K562 (cell line): ENCODE measurements at places on chromosomes 3 and 15. TPM values are rescaled to one million over a fixed set of nuclear protein-coding genes. Genes with fewer than 3 reads are reported as not detected.
A peak's percentile ranks its signal among the peaks of the same experiment; 100 is the strongest.

DNA sequence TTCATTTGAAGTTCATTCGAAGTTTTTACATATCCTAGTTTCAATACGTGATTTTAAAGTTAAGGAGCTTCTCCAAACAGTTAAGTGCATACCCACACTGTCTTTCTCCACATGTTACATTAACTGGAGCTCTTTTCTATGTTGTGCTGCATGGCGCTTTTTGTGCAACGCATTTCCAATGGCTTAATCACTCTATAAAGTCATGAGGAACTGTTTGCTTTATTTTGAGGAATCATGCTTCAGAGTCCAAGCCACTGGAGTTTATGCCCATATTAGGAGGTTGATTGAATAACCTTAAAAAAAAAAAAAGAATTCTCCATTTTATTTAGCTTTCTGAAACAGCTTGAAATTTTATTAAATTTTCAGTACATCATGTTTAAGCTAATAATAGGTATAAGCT, 109.4 kb upstream of the MBNL1 start:
- H3K27me3 ChIP-seq = no peaks in the 10 kb centered on the region
- no peaks in the 10 kb centered on the region for H3K36me3 ChIP-seq
- DNase-seq = no peak
- H3K4me3 ChIP-seq = no peak overlapping the region

- no peak for DNase-seq
- H3K27ac ChIP-seq = no peak overlapping the region
- H3K27me3 ChIP-seq = no peaks in the 10 kb centered on the region
- no peaks in the 10 kb centered on the region for H3K36me3 ChIP-seq
- H3K4me1 ChIP-seq = no peaks in the 10 kb centered on the region
Measured at GRCh38 chr3:78941587-78941986, 826.2 kb downstream of the ROBO1 start.

- H3K4me1 ChIP-seq = peaks cover 10% of the 10 kb centered on the region; the same call in 2 of the 3 replicates
- no peak overlapping the region for H3K4me3 ChIP-seq
- H3K27me3 ChIP-seq = peaks cover 16% of the 10 kb centered on the region
- H3K36me3 ChIP-seq = no peaks in the 10 kb centered on the region
- DNase-seq = no peak
Measured at GRCh38 chr3:13263770-13264467, 156.2 kb downstream of the NUP210 start.

- H3K4me3 ChIP-seq = peak overlapping the region; percentile 87
- H3K4me1 ChIP-seq = peaks cover 43% of the 10 kb centered on the region
- H3K27ac ChIP-seq = peak overlapping the region; percentile 96
- H3K27me3 ChIP-seq = no peaks in the 10 kb centered on the region
Measured at GRCh38 chr15:37100966-37101215, 542 bp upstream of the MEIS2 start.

DNA sequence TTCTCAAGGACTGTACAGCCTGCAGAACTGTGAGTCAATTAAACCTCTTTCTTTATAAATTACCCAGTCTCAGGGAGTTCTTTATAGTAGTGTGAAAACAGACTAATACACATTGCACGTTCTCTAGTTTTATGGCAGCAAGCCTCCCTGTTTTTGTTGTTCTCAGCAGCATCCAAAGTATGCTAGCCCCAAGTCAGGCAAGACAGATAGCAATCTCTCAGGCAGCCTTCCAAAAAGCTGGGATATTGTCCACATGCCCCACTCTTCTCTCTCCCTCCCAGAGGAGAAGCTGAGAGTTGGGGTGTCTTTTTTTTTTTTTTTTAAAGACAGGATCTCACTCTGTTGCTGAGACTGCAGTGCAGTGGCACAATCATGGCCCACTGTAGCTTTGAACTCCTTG, 130.6 kb downstream of the ISL2 start:
- DNase-seq = no peak
- no peak overlapping the region for H3K4me3 ChIP-seq
- no peaks in the 10 kb centered on the region for H3K4me1 ChIP-seq

DNA sequence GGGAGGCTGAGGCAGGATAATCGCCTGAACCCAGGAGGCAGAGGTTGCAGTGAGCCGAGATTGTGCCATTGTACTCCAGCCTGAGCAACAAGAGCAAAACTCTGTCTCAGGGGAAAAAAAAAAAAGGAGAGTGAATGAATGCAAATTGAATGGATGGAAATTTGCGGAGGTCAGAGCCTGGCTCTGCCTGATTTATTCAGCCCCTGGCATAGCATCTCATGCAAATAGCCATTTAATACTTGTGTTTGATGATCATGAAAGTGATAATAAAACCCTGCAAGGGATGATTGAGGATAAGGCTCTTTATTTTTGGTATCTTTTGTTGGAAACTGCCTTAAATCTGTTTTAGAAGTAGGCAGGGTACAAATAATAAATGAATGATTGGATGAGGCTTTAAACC, 133.0 kb upstream of the SEMA6D start:
- H3K4me3 ChIP-seq = no peak overlapping the region
- DNase-seq = no peak

DNA sequence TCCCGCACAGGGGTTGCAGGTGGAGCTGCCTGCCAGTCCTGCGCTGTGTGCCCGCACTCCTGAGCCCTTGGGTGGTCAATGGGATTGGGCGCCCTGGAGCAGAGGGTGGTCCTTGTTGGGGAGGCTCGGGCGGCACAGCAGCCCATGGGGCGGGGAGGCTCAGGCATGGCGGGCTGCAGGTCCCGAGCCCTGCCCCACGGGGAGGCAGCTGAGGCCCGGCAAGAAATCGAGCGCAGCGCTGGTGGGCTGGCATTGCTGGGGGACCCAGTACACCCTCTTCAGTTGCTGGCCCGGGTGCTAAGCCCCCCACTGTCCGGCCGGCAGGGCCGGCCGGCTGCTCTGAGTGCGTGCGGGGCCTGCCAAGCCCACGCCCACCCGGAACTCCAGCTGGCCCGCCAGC, 27.9 kb downstream of the NCK1 start:
- H3K4me1 ChIP-seq = peaks cover 6% of the 10 kb centered on the region
- no peak overlapping the region for H3K4me3 ChIP-seq
- H3K27ac ChIP-seq = no peak overlapping the region
- no peaks in the 10 kb centered on the region for H3K27me3 ChIP-seq

Gene GNAT1
- not detected in 2 replicates for total RNA-seq

Gene ZNF717
- 8.2 and 10.0 TPM in 2 replicates for total RNA-seq

DNA sequence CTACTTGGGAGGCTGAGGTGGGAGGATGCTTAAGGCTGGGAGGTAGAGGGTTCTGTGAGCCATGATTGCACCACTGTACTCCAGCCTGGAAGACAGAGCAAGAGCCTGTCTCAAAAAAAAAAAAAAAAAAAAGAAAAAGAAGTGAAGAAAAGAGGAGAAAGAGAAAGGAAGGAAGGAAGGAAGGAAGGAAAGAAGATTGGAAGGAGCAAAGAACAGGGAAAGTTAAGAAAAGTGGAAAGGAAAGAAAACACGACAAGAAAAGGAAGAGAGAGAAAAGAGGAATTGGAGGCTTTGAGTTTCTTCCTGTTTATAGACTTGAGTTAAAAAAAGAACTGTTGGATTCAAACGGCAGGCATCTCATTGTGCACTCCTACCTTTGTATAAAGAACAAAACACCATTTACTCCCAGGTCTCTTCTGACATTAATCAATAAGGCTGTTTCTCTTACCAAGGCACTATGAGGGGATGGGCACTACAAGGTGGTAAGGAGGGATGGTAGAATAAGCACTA, 73.5 kb downstream of the EDEM1 start:
- DNase-seq = no peak
- H3K4me3 ChIP-seq = no peak overlapping the region
- no peak overlapping the region for H3K27ac ChIP-seq

DNA sequence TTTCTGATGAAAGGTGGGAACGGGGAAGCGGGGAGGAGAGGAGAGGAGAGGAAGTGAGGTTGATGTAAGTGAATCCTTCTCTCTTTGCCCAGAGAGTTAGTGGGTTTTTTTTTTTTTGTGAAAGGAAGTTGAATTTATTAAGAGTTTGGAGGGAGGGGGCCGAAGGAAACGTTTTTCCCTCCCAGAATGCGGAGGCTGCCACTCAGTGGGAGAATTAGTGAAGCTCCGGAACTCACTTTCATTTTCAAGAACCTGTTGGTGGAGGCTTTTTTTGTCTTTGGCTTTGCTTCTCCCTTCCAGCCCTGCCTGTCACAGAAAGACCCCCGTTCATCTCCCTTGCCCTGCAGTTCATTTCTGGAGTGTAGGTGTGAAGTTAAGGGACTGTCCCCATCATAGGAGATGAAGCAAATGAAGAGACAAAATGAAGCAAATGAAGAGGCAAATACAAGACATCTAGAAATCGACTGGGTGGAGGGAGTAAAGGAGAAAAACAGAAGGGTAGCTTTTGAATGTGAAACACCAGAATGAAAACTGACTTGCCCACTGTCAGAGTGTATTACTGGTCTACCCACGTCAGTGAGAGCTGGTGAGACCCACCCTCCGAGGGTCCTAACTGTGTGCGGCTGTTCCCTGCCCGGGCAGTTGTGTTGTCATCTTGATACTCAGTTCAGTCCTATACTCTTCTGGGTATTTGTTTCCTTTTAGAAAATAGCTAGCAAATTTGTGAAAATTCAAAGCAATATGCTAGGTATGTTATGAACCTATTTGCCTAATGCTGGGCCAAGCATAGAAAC, 91.5 kb downstream of the ITPR1 start:
- no peaks in the 10 kb centered on the region for H3K36me3 ChIP-seq
- H3K4me1 ChIP-seq = peaks cover 8% of the 10 kb centered on the region; the same call in 1 of the 2 replicates
- H3K27ac ChIP-seq = no peak overlapping the region
- no peak overlapping the region for H3K4me3 ChIP-seq
- no peak for DNase-seq

DNA sequence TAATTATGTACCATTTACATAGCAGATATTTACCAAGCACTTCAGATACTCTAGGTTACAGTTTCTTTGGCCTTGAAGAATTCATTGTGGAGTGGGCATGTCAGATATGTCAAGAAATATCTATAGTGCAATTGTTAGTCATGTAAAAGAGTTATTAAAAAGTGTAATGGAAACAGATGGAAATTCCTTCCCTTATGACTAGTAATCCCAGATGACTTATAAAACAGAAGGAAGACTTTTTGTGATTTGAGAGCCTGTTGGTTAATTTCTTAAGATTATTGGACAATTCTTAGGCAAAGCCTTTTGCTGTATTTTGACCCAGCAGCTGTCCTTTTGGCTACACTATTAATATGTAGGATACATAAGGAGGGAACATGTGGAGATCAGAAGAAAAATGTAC, 708.9 kb upstream of the NECTIN3 start:
- H3K4me1 ChIP-seq = no peaks in the 10 kb centered on the region
- H3K27me3 ChIP-seq = no peaks in the 10 kb centered on the region
- H3K4me3 ChIP-seq = no peak overlapping the region

- DNase-seq = no peak
- H3K27me3 ChIP-seq = peaks cover 4% of the 10 kb centered on the region
- H3K27ac ChIP-seq = no peak overlapping the region
- no peak overlapping the region for H3K4me3 ChIP-seq
- H3K4me1 ChIP-seq = no peaks in the 10 kb centered on the region
Measured at GRCh38 chr15:83762367-83762766, 108.4 kb downstream of the ADAMTSL3 start.

GRCh38 chr15:76512971-76513370, 176.4 kb downstream of the ISL2 start:
- no peaks in the 10 kb centered on the region for H3K4me1 ChIP-seq
- no peak for DNase-seq
- H3K4me3 ChIP-seq = no peak overlapping the region
- H3K27me3 ChIP-seq = no peaks in the 10 kb centered on the region

GRCh38 chr3:150235799-150236198, 172.3 kb upstream of the TSC22D2 start:
- H3K4me1 ChIP-seq = no peaks in the 10 kb centered on the region
- no peaks in the 10 kb centered on the region for H3K36me3 ChIP-seq
- H3K4me3 ChIP-seq = no peak overlapping the region
- no peak for DNase-seq

DNA sequence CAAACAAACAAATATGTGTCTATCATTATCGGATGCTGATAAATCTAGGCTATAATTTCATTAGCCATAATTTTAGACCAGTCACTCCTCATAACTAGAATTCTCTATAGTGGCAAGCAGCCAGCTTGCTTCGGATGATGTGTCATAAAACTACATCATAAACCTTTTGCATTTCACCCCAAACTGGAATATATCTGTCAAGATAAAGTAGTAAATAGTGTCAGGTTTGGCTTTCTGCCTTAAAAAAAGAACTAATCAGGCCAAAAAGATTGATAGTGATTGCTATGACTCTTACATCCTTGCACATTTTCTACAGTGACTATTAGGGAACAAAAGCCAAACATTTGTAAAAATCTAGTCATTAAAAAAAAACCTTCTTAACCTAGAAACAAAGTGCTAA, 51.0 kb downstream of the DPPA2 start:
- no peaks in the 10 kb centered on the region for H3K27me3 ChIP-seq
- H3K4me3 ChIP-seq = no peak overlapping the region
- no peaks in the 10 kb centered on the region for H3K4me1 ChIP-seq
- DNase-seq = no peak
- H3K27ac ChIP-seq = no peak overlapping the region

DNA sequence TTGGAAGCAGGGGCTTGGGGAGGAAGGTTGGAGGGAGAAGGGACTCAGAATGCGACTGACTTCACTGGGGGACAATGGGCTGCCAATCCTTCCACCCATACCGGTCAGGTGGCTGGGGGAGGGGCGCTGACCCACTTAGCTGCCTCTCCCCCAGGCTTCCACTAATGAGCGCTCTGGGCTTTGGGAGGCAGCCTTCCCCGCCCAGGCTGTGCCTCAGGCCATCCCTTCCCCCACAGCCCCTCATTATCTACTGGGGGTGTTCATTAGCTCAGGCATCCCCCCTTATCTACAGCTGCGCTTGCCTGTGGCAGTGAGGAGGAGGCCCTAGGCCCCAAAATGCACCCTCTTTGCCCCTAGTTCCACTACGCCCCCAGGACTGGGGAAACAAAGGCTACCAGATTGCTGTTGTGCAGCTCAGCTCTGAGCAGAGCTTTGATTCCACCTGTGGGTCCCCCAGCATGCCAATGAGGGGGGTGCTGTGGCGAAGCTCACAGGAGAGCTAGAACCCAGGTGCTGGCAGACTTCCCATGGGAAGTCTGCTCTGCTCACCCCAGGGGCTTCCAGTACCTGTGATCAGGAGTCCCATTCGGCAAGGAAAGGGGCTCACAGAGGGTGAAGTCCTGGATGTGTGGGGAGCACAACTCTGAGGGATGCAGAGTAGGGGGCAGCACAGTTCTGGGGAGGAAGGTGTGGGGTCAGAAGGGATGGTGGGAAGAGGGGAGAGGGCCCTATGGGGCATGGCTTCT, 29.4 kb upstream of the SEMA3F start:
- DNase-seq = no peak
- H3K27me3 ChIP-seq = no peaks in the 10 kb centered on the region
- peaks cover 3% of the 10 kb centered on the region; the same call in 1 of the 3 replicates for H3K36me3 ChIP-seq
- H3K4me1 ChIP-seq = peaks cover 17% of the 10 kb centered on the region
- no peak overlapping the region for H3K4me3 ChIP-seq

DNA sequence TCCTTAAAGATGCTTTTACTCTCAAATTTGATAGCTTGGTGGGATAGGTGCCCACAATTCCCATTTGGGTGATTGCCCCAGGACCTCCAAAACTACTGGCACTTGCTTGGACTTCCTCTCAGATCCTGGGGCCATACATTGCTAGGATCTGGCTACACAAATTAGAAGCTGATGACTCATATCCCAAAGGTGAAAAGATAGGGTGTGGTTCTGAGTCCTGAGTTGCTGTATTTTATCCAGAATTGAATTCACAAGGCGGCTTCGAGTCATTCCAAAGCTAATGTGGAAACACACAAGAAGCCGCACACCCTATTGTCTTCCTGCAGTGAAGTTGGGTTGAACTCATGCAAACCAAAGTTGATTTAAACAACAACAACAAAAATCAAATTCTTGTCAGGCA, 53.4 kb downstream of the DUT start:
- H3K36me3 ChIP-seq = no peaks in the 10 kb centered on the region
- H3K27ac ChIP-seq = no peak overlapping the region
- no peaks in the 10 kb centered on the region; the same call in 1 of the 2 replicates for H3K27me3 ChIP-seq
- no peak overlapping the region for H3K4me3 ChIP-seq
- DNase-seq = no peak
